Fibroblast of mammary gland (primary cell): ENCODE measurements at places on chromosomes 2 and 18.

- peak; percentile 100 for DNase-seq
Observed at GRCh38 chr2:231707927-231708772, at the start of gene PTMA. TSS of gene PTMA (plus strand) at chr2:231708525. CDS start at chr2:231708707, 182 bp downstream.

DNA sequence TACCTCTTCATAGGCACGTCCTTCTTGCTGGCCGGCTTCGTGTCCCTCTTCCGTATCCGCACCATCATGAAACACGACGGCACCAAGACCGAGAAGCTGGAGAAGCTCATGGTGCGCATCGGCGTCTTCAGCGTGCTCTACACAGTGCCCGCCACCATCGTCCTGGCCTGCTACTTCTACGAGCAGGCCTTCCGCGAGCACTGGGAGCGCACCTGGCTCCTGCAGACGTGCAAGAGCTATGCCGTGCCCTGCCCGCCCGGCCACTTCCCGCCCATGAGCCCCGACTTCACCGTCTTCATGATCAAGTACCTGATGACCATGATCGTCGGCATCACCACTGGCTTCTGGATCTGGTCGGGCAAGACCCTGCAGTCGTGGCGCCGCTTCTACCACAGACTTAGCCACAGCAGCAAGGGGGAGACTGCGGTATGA lies 2.3 kb downstream of the FZD7 start:
- DNase-seq: peak; percentile 7

DNA sequence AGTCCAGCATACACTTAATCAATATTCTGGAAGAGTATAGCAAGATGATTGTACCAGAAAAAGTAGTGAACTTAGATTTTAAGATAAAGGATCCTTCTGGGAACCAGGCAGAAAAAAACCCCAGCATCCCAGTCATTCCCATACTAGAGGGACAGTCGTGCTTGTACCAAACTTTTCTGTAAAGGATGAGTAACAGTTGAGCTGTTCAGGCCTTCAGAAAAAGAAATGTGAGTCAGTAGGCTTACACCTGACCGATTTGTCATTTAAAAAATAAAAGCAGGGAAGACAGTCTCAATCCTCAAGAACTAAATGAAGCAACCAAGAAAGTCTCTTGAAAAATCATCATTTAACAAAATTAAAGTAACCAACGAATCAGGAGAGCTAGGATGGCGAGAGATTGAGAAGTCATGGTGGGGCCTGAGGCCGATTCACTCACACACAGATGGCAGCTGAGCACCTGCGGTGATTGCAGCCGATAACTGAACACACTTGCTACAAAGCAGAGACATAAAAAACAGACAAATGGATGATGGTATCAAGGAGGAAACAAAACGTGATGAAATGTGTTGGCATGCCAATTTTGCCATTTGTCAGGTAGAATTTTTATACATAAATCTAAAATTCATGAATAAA lies 170.0 kb upstream of the ALKAL2 start:
- no peak for DNase-seq

- no peak for DNase-seq
Observed at GRCh38 chr2:226904592-226904991, 68.7 kb downstream of the RHBDD1 start.

DNA sequence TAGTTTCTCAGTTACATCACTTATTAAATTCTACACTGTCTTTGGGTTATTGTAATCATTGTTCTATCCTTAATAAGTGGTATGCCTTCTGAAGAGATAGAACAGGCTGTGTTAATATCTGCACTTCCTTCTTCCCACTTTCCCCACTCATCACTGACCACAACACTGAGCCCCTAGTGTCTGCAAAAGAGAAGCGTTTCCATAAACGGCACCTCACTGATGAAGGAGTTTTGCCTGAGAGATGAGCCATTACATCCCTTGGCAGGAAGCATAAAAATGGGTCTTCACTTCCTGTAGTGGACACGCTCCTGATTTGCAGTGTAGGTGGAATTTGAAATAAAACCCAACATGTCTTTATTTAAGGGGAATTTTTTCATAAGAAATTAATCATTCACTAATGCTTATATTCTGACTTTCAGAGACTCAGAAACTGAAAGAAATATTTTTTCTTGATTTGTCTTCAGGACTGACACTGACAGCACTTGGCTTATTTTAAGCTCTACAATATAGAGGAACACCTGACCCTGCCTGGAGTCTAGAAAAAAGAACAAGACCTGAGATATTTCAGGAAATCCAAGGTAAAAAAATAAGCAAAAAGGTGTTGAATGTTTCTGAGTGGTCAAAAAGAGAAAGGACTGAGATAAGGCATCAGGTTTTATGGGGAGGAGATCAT lies 275.3 kb downstream of the RAD51AP2 start:
- no peak for DNase-seq
